ENCODE measurements at places on chromosomes 1 and 21. TPM values are rescaled to one million over a fixed set of nuclear protein-coding genes. Genes with fewer than 3 reads are reported as not detected.

DNA sequence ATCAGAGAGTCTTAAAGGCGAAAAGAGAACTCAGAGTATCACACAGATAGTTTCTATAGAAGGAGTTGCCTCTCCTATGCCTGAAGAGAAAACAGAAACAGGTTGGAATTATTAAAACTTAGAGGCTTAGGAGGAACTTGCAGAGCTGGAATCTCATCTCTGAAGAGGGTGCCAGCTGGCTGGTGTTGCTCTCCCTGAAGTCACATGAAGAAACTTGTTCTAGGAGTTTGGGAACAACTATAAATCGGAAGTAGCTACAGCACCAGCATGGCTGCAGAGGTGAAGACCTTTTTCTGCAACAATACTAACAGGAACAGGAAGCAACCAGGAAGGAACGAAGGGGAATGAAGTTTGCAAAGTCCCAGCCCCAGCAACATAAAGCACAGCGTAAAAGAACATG, 35.8 kb downstream of the FMO3 start:
- H3K4me3 ChIP-seq = no peak overlapping the region
- peaks cover 51% of the 10 kb centered on the region for H3K4me1 ChIP-seq
- DNase-seq = no peak
- peak overlapping the region; percentile 61 for H3K27ac ChIP-seq
- H3K36me3 ChIP-seq = no peaks in the 10 kb centered on the region

DNA sequence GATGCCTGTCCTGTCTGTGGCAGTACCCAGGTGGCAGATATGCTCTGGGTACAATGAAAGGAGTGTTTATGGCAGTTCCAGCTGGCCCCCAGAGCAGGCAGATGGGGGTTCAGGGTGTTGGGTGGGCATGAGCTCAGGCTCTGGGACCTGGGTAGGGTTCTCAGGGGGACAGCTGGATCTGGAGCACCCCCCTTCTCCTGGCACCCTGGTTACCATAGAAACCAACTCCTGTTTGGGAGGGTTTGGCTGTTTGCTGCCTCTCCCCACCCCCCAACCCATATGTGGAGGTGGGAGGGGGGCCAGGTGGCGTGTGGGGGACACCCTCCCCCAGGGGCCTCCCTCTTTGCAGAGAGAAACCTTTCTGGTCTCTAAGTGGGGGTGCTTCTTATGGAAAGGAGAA, 7.1 kb downstream of the FOXO6 start:
- peaks cover 12% of the 10 kb centered on the region for H3K4me1 ChIP-seq
- H3K36me3 ChIP-seq = no peaks in the 10 kb centered on the region
- no peak overlapping the region for H3K27ac ChIP-seq

- no peak overlapping the region for H3K4me3 ChIP-seq
- no peaks in the 10 kb centered on the region for H3K36me3 ChIP-seq
- H3K27ac ChIP-seq = no peak overlapping the region
- H3K27me3 ChIP-seq = no peaks in the 10 kb centered on the region
Measured at GRCh38 chr1:79694241-79694640, 687.7 kb upstream of the ADGRL4 start.

DNA sequence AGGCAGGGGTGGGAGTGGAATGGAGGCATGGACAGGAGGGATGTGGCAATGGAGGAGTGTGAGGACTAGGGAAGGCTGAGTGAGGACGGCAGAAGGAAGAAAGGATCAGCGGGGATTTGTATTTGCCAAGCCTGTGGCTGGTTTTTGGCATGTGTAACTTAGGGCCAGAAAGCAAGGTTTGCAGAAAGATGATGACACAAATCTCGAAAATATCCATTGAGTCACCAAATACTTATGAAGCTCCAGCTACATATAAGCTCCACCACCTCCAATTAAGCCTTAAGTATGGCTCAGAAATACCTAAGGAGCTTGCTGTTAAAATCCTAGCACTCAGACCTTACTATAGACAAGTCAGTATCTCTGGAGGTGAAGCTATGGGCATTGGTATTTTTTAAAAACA, 90.1 kb downstream of the OMA1 start:
- no peak for DNase-seq
- H3K27me3 ChIP-seq = no peaks in the 10 kb centered on the region
- H3K36me3 ChIP-seq = no peaks in the 10 kb centered on the region
- H3K4me1 ChIP-seq = no peaks in the 10 kb centered on the region
- H3K27ac ChIP-seq = no peak overlapping the region
- H3K4me3 ChIP-seq = no peak overlapping the region

- H3K36me3 ChIP-seq = peaks cover 6% of the 10 kb centered on the region
- DNase-seq = no peak
- peak overlapping the region; percentile 89 for H3K4me3 ChIP-seq
- H3K4me1 ChIP-seq = peaks cover 41% of the 10 kb centered on the region
Measured at GRCh38 chr1:150973258-150973835, 1.3 kb downstream of the CERS2 start.

DNA sequence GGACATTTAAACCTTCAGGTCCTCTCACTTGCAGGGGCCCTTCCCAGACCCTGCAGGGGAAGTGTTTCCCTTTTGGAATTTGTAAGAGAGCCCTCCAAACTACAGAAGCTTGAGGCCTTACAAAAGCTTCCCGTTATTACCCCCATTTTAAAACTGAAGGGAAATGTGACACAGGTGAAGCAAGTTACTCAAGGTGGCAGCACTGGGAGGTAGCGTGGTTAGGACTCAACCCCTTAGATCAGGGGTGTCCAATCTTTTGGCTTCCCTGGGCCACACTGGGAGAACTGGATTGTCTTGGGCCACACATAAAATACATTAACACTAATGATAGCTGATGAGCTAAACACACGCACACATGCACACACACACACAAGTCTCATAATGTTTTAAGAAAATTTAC, 15.8 kb upstream of the ZC3H12A start:
- H3K27me3 ChIP-seq = no peaks in the 10 kb centered on the region
- H3K4me1 ChIP-seq = no peaks in the 10 kb centered on the region
- DNase-seq = no peak

GRCh38 chr21:42514883-42515228, 1.2 kb downstream of the SLC37A1 start:
- peaks cover 4% of the 10 kb centered on the region for H3K4me1 ChIP-seq
- no peaks in the 10 kb centered on the region for H3K36me3 ChIP-seq
- H3K4me3 ChIP-seq = peak overlapping the region; percentile 93

GRCh38 chr1:37098237-37098636, 63.9 kb upstream of the GRIK3 start:
- DNase-seq = no peak
- H3K27ac ChIP-seq = no peak overlapping the region
- no peaks in the 10 kb centered on the region for H3K27me3 ChIP-seq
- H3K36me3 ChIP-seq = no peaks in the 10 kb centered on the region
- H3K4me1 ChIP-seq = no peaks in the 10 kb centered on the region
- no peak overlapping the region for H3K4me3 ChIP-seq

DNA sequence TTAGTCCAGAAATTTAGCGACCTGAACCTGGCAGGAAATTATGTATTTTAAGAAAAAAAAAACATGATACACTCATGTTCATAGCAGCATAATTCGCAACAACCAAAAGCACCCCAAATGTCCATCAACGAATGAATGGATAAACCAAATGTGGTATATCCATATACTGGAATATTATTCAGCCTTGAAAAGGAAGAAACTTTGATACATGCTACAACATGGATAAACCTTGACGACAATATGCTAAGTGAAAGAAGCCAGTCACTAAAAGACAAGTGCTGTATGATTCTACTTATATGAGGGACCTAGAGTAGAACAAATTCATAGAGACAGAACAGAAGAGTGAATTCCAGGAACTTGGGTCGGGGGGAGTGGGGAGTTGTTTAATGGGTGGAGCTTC, 698 bp upstream of the OLIG1 start:
- H3K4me1 ChIP-seq = peaks cover 14% of the 10 kb centered on the region
- no peak for DNase-seq
- peak overlapping the region; percentile 21 for H3K4me3 ChIP-seq
- no peaks in the 10 kb centered on the region for H3K36me3 ChIP-seq
- peaks cover 21% of the 10 kb centered on the region for H3K27me3 ChIP-seq

GRCh38 chr21:21463456-21463855, 465.2 kb downstream of the NCAM2 start:
- no peaks in the 10 kb centered on the region for H3K36me3 ChIP-seq
- no peak for DNase-seq
- no peak overlapping the region for H3K4me3 ChIP-seq

DNA sequence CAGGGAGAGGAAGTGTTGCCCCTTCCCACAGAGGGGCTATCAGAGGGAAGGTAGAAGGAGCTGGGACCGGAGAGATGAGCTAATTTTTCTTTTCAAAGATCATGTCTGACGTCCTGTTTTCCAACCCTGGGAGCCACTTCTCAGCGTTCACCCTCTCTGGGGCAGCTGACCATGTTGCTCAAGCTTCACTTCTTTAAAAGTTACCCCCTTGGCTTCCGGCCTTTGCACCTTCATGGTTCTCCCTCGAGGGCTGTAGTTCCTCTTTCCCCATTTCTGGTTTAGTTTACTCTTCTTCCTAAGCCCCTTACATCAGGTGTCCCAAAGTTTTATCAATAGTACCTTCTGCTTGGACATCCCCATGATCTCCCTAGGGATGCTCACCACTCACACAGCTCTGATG, 23.8 kb upstream of the CSF1 start:
- H3K4me3 ChIP-seq = no peak overlapping the region

DNA sequence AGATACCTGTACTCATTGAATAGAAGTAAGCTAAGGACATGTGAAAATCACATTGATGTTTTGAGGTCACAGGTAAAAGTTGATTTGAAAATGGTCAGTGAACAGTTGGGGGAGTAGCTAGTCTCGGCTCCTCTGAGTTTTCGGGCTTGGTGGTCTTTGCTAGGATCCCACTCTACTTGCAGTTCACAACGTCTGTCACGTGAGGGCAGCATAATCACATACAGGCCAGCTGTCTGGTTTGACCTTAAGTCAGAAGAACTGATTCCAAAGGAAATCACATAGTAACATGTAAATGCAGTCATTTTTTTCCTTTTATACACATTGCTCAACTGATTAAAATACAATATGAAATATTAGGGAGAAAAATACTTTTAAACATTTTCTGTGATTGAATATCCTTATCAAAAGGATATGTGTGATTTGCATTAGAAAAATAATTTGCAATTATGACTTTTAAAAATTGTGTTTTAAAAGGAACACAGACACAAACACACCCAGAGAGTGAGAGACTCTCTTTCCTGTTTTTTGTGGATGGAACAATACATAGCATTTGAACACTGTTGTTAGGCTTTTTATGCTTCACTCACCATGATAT, 21.8 kb upstream of the PDC start:
- no peaks in the 10 kb centered on the region for H3K27me3 ChIP-seq
- DNase-seq = no peak
- no peak overlapping the region for H3K4me3 ChIP-seq
- H3K36me3 ChIP-seq = no peaks in the 10 kb centered on the region
- no peaks in the 10 kb centered on the region for H3K4me1 ChIP-seq

DNA sequence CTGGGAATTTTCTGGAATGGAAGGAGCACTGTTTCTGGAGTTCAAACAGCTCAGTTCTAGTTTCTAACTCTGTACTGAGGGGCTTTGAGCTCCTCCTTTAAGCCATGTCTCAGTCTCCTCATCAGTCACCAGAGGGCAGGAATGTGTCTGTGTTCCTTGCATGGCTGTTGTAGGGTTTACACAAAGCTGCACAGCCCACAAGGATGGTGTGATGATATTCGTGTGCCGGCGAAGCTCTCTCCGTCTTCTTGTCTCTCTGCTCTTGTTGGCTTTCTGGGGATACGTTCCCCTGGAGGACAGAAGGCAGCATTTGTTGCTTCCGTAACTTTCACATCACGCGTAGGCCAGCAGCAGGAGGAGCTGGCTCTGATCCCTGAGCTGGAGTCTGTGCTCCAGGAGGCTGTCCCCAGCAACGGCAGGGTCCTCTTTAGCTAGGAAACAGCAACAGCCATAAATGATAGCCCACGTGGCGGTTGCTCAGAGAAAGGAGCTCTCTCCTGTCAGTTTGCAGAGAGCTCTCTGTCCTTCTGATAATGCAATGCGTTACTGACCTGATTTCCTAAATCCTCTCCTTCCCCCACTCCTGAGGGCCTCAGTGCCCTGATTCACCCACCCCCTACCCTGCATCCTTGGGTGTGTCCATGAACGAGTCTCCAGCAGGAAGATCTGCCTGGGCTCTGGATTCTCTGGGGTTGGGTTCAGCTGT, 189.2 kb upstream of the VAMP3 start:
- H3K4me3 ChIP-seq = no peak overlapping the region
- no peak overlapping the region for H3K27ac ChIP-seq
- no peak for DNase-seq
- H3K4me1 ChIP-seq = no peaks in the 10 kb centered on the region
- H3K27me3 ChIP-seq = no peaks in the 10 kb centered on the region

DNA sequence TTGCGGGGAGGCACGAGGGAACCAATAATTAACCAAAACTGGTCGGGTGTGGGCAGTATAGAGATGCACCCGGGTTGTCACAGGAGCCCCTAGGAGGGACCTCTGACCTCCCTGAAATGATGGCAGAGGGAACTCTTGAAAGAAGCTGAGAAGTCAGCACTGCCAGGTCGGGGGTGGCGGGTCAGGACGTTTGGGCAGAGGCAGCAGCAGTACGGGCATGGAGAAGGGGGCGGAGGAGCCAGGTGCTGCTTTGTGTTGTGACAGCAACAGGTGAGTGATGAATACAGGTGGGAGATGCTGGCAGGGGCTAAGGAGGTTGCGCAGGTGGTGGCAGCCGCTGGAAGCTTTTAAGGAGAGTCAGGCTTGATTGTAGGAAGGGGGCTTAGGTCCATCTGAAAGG, 11.7 kb downstream of the TNFRSF1B start:
- H3K4me1 ChIP-seq = peaks cover 24% of the 10 kb centered on the region
- H3K27me3 ChIP-seq = no peaks in the 10 kb centered on the region
- H3K4me3 ChIP-seq = peak overlapping the region; percentile 13
- DNase-seq = no peak
- H3K36me3 ChIP-seq = no peaks in the 10 kb centered on the region
- H3K27ac ChIP-seq = peak overlapping the region; percentile 54

DNA sequence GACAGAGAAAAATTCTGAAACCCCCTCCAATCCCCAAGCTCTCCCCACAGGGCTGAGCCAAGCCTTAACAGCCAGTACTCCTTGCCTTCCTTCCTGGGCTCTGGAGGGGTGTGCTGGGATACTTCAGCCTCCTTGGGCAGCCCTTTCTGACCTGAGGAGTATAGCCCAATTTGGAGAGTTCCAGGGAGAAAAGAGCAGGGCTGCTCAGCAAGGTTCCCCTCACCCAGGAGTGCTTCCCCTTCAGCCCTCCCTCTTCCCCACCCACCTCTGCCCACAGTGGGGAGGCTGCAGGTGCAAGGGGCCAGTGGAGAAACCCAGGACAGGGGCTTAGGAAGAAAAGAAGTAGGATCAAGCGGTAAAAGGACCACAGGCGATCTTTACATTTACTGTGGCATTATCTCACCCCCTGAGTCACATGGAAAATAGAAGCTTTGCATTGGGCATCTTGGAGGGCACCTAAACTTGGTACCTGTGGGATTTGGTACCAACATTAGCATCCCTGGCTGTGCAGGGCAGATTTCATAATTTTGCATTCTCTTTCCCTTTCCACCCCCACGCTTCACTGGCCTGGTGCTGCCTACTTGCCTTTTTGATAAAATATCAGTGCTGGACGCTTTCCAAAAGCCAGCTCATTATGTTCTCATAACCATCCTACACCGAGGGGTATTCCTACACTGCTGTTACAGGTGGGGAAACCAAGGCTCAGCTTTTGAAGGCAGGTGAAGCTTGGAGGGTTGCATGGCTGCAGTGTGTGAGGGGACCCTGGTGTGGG, 2.8 kb upstream of the ADORA1 start:
- H3K27ac ChIP-seq = no peak overlapping the region
- no peaks in the 10 kb centered on the region for H3K36me3 ChIP-seq
- H3K4me3 ChIP-seq = no peak overlapping the region
- DNase-seq = no peak
- no peaks in the 10 kb centered on the region for H3K27me3 ChIP-seq

- H3K4me3 ChIP-seq = no peak overlapping the region
- no peak for DNase-seq
- peaks cover 15% of the 10 kb centered on the region for H3K4me1 ChIP-seq
- H3K27ac ChIP-seq = no peak overlapping the region
Measured at GRCh38 chr1:111602974-111603373, 16.6 kb upstream of the RAP1A start.

Gene CDKN2C
- total RNA-seq = 12.6 TPM

Gene CFH
- 467 TPM for total RNA-seq

Gene FMO2
- 292 TPM for total RNA-seq

Gene SOX13
- total RNA-seq = 27.2 TPM

Gene CR1L
- total RNA-seq = not detected

Measured in thoracic aorta (tissue), 2 donors.